Uterus (tissue), 4 donors: ENCODE measurements at places on chromosomes 4 and X. TPM values are rescaled to one million over a fixed set of nuclear protein-coding genes. Genes with fewer than 3 reads are reported as not detected.

- H3K36me3 ChIP-seq = no peaks in the 10 kb centered on the region
- H3K4me1 ChIP-seq = peaks cover under 1% of the 10 kb centered on the region
- DNase-seq = no peak
- no peaks in the 10 kb centered on the region for H3K27me3 ChIP-seq
Measured at GRCh38 chr4:25070545-25070944, 39.8 kb upstream of the LGI2 start.

DNA sequence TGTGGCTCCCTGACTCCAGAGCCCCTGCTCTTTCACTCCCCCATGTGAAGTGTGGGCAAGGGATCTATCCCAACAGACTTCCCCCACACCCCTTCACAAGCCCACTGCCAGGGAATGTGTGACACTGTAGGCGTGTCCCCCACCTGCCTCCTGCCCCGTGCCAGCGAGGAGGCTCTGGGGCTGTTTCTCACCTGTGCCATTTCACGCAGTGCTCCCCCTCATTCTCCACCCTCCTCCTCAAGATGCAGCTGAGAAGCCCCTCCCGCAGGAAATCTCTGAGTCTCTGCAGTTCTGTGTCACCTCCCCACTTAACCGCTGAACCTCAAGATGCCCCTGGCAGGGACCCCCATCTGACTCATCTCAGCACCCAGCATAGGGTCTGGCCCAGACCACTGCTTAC is 5.4 kb downstream of the MAN2B2 start:
- no peaks in the 10 kb centered on the region for H3K36me3 ChIP-seq
- no peak for DNase-seq
- H3K4me3 ChIP-seq = no peak overlapping the region
- no peak overlapping the region for H3K27ac ChIP-seq
- H3K27me3 ChIP-seq = no peaks in the 10 kb centered on the region
- no peaks in the 10 kb centered on the region for H3K4me1 ChIP-seq

DNA sequence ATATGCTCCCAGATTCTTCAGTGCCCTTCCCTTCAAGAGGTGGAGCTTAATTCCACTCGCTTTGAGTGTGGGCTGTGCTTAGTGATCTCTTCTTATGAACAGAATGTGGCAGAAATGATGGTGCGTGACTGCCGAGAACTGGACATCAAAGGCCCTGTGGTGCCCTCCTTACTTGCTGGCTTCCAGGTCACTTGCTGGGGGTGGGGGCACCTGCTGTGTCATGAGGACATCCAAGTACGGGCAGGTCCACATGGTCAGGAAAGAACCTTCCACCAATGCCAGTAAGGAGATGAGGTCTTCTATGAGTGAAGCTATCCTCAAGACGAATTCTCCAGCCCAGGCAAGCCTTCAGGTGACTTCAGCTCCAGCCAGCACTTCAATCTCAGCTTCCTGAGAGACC is 95.8 kb downstream of the FAM53A start:
- H3K36me3 ChIP-seq = no peaks in the 10 kb centered on the region
- H3K4me1 ChIP-seq = no peaks in the 10 kb centered on the region
- no peak overlapping the region for H3K4me3 ChIP-seq
- no peak overlapping the region for H3K27ac ChIP-seq
- no peaks in the 10 kb centered on the region for H3K27me3 ChIP-seq

DNA sequence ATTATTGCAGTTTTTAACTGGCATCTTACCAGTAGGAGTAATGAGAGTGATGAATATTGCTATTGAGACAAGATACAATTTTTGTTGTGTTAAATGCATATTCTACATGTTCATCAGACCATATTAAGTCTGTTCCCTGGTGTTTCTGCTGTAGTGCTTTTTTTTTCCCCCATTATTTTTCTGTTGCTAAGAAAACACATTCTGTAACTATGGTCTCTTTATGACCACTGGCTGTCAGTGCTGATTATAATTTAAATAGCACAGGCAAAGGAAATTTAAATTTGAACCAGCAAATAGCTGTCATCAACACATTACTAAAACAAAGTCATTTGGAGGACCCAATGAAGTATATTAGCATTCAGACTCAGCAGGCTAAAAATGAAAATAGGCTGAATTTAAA is 98.3 kb upstream of the ANKRD50 start:
- H3K4me1 ChIP-seq = no peaks in the 10 kb centered on the region
- no peak overlapping the region for H3K4me3 ChIP-seq
- no peak for DNase-seq
- H3K27me3 ChIP-seq = no peaks in the 10 kb centered on the region
- H3K27ac ChIP-seq = no peak overlapping the region

DNA sequence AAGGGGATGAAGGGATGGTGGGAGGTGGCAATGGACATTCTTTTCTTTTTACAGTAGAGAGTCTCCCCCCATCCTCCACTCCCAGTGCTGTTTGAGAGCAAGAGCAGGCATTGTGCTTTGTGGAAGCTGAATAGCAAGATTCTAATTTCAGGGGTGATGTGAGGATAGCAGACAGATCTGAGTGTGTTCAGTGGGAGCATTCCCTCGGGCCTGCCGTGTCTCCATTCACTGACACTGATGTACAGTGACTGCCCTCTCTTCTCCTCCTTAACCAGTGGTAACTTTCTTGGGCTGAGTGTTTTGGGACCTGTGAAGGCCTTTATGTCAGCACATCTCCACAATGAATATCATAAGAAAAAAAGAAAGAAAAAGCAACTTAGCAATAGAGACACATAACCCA is 396.6 kb upstream of the RPS6KA3 start:
- H3K4me3 ChIP-seq = no peak overlapping the region
- no peaks in the 10 kb centered on the region for H3K36me3 ChIP-seq
- DNase-seq = no peak

DNA sequence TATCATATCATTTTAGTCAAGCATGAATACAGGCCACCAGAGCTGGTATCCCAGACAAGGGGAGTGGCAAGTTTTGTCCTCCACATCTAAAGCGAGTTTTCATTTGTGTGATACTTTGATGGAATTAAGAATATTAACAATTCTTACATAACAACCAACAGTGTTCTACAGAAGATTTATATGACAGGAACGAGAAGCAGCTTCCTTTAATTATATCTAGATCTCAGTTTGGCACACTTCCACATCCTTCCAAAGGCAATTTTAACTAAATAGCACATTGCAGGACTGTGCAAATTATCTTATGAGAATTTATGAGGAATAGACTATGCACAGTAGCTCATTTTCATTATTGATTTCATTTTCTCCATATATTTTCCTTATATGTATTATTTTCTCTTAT is 121.2 kb upstream of the GUCY1A1 start:
- H3K27ac ChIP-seq = no peak overlapping the region
- H3K4me3 ChIP-seq = no peak overlapping the region
- no peaks in the 10 kb centered on the region for H3K27me3 ChIP-seq
- no peaks in the 10 kb centered on the region for H3K36me3 ChIP-seq
- no peak for DNase-seq

GRCh38 chr4:182823576-182823975 is 93.6 kb downstream of the DCTD start:
- H3K36me3 ChIP-seq = no peaks in the 10 kb centered on the region
- H3K27me3 ChIP-seq = no peaks in the 10 kb centered on the region
- H3K27ac ChIP-seq = no peak overlapping the region
- no peak for DNase-seq

TLR2 gene
- 1.3 TPM for total RNA-seq

CSAG2 gene
- total RNA-seq = not detected

USP46 gene
- 3.5 TPM for total RNA-seq

CRLF2 gene
- not detected for total RNA-seq

GUCY1B1 gene
- 36.5 TPM for total RNA-seq

GAGE12F gene
- not detected for total RNA-seq
